Spleen (tissue), 13 donors: ENCODE measurements at places on chromosomes 1 and 21. TPM values are rescaled to one million over a fixed set of nuclear protein-coding genes. Genes with fewer than 3 reads are reported as not detected.

DNA sequence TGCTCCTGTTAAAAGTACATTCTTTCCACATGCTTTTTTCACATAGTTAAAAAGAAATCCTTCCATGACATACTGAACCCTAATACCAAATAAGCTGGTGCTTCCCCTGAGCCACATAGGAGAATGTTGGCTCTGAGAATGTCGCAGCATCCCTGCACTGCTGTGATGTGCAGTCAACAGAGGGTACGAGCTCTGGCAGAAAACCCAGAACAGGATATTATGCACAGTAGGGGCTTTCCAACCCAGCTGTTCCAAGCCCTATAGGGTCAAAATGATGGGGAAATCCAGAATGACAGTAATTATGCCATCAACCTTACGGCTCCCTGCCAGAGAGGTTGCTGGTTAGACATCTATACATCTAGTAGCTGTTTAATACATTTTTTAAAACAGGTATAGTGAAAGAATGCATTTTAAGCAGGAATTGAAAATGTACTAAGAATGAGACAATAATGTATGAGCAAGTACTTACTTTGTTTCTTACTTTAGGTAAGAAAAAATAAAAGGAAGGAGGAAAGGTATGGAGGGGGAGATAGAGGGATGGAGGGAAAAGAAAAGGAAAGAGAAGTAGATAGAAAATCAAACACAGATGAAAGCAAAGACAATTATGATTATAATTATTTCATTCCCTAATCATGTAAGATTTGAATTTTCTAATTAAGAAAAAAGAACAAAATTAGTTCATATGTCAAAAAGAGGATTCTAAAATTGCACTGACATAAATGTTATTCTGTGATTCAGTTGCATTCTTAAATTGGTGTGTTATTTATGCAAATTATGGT lies 126.0 kb downstream of the NR5A2 start:
- DNase-seq: no peak

The FNDC5 gene
- 0.30 TPM for polyA plus RNA-seq

GRCh38 chr21:14716761-14717396 lies 170.8 kb upstream of the SAMSN1 start:
- DNase-seq: no peak

The CYB561D1 gene
- polyA plus RNA-seq: 4.5 TPM

The OR6N1 gene
- polyA plus RNA-seq: not detected

DNA sequence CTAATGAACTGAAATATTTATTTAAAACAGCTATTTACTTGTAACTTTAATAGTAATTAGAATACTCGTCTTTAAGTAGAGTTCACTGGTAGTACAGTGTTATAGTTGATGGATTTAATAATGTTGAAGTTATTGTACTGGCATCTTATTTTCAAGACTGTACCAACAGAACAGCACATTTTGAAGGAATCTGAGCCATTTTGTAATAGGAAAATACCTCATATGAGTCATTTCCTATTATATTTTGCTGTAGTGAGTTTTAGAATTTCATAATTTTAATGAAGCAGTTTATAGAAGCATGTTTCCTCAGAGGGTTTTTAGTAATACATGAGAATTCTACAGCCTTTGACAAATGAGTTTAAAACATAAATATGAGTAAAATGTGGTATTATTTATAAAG lies 258.3 kb downstream of the OLFM3 start:
- no peak for DNase-seq

DNA sequence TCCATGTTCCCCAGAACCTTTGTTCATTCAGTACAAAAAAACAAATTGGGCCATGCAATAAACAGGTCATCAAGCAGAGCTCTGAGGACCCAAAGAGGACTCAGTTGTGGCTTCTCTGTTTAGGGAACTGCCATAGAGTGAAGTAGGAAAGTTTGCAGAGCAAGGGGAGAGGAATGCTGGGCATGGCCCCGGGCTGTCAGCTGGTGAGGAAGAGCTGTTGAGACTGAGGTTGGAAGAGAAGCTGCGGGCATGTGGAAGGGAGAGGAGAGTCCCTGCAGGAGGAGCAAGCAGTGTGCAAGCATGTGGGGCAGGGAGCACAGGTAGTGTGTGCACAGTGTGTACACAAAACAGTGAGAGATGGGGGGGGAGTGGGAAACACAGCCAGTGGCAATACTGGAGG lies 71.8 kb downstream of the NTPCR start:
- DNase-seq: no peak

- DNase-seq: no peak
Measured at GRCh38 chr1:160161965-160162705, 10.7 kb downstream of the ATP1A4 start.

DNA sequence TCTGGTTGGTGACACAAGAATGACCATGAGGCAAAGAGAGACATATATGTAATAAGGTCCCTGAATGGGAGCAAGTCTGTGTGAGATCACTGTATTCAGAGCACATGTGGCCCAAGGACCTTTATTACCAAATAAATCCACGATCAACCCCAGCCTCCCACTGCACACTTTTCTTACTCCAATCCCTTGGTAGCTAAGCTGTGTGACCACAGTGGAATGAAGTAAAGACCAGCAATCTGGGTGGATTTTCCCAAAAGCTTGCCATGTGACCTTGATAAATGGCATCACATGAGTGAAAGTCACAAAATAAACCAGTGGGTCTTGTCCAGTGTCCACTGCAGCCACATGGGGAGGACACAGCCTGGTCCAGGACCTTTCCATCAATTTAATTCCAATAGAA lies 36.7 kb upstream of the TLR5 start:
- DNase-seq: no peak

- DNase-seq: no peak
Measured at GRCh38 chr1:203133970-203134725, 6.6 kb downstream of the ADORA1 start.

- DNase-seq: no peak
Measured at GRCh38 chr1:73635021-73635420, 563.0 kb downstream of the LRRIQ3 start.

- DNase-seq: no peak
Measured at GRCh38 chr1:76267631-76268030, 193.1 kb downstream of the ST6GALNAC3 start.

DNA sequence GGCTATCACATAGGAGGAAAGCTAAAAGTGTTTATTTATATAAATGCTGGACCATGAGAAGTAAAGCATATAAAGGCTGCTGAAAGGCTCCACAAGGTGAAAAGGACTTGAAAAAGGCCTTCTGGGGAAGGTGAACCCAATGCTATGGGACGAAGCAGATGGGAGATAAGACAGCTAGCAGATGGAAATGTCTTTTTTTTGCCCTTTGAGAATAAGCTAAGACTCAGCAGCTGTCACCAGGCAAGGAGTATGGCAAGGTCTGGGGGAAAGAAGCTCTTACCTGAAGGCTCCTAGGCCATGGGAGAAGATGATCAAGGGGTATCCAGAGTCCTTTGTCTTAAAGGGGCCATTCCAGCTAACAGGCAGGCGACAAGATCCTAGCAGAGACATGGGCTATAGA lies 9.9 kb downstream of the PAFAH2 start:
- no peak for DNase-seq

DNA sequence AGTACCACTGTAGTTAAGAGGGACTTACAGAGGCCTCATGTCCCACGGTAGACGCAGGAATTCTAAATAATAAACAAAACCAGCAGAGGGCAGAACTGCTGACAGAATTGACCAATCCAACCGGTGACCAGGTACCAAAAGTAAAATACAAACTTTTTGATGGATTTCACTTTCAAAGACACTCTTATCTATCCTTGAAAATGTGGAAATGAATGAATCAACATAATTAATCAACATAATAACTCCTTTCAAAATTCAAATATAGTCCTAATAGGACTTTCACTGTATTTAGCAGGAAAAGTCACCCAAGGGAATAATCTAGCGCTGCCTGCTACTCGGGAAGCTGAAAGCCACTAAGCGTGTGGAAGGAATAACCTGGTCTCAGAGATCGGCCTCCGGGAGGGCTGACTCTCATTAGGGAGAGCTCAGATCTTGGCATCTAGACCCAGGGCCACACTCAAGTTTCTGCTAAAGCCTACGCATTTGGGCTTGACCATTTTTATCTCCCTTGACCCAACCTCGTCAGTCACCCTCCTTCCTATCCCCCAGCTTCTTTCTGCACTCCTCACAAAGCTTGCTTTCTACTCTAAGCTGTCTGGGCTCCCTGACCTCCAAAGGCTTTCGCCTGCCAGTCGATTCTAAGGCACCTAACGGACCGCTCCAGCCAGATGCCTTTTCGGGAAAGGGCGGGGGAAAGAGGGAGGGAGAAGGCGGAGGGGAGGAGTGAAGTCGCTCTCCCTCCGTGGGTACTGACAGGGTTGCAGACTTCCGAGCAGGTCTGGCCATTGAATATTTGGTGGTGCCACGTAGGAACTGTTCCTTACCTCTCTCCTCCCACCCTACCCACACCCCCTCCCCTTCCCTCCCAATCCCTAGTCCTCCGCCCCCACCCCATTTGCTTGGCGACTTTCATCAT lies 1.6 kb downstream of the COL11A1 start:
- DNase-seq: no peak

DNA sequence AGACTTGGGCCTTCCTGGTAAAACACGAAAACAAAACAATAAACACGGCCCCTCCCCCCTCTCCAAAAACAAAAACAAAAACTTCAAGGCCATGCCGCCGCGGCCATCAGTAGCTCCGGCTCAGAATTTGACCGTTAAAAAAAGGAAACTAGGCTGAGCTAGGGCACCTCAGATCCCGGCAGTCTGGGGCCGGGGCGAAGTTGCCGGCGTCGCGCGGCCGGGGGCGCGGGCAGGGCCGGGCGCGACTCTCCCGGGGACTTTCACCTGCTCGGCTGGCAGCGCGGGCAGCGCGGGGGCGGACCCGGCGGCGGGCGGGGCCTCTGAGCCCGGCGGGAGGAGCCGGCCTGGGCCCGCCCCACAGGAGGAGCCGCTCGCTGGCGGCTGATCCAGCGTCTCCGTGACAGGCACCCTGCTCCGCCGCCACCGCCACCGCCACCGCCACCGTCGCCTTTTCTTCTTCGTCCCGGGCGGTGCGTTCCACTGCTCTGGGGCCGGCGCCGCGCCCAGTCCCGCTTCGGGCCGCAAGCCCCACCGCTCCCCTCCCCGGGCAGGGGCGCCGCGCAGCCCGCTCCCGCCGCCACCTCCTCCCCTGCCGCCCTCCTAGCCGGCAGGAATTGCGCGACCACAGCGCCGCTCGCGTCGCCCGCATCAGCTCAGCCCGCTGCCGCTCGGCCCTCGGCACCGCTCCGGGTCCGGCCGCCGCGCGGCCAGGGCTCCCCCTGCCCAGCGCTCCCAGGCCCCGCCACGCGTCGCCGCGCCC lies at the start of gene NOS1AP:
TSS of gene NOS1AP (plus strand) at position 358 of the 760 bp plus-strand sequence. CDS start 487 bp downstream, outside the sequence.
- peak; percentile 96 for DNase-seq

GRCh38 chr1:109996476-109996875 lies 11.9 kb downstream of the AHCYL1 start:
- DNase-seq: no peak

GRCh38 chr1:62689524-62689923 lies 1.3 kb upstream of the DOCK7 start:
- no peak for DNase-seq

DNA sequence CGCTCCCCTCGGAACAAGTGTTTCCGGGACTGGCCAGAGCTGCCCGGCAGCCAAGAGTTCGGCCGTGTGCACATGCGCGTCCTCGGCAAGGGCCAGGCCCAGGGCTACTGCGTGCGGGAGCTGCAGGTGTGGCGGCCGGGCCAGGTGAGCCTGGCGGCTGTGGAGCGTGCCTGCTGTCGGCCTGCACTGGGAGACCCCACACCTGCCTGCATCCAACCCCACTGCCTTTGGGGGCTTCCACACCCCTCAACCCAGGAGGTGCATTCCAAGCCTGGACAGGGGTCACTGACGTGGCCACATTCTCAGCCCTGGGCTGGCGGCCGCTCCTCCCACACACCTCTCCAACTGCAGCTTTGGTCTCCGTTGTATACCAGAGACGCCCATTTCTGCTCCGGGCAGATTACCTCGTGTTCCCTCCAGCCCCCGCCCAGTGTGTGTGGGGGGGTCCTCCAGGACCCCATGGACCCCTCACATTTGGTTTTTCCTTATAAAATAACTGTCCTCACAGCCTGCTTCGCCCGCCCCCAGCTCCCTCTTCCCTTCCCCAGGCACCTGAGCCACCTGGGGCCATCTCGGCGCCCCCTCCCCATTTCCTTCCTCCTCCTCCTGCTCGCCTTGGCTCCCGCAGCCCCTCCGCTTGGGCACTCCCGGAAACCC lies 6.1 kb downstream of the RNF223 start:
- DNase-seq: no peak

DNA sequence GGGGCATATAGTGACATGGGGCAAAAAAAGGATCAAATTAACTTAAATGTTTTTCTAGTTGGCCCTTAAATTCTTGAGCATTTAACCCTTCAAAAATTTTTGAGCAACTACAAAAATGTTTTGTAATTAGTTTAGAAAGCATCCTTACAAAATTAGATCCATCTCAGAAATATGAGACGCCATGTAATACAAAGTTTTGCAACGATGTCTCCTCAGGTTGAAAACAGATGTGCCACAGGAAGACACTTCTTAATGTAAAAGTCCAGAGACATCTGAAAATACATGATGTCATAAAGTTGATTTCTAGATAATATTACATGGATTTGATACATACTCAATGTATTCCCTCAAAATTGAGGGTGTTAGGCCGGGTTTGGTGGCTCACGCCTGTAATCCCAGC lies 37.5 kb downstream of the CD46 start:
- DNase-seq: no peak

DNA sequence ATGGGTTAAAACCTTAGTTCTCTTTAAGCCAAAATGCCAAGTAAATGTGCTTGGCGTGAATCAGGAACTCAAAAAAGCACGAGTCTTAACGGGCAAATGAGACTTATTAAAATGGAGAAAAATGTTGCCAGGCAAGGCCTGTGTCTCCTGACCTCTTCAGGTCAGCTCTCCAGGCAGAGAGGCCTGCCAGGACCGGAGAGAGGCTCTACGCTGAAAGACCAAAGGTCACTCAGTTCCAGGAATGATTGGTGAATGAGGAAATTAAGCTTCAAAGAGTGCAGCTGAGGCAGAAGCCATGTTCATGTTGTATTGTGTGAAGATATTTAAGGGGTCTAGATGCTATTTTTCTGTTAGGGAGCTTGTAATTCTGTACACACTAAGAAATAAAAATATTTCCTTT lies 66.6 kb downstream of the SPAG17 start:
- DNase-seq: no peak

The PRDM16 gene
- polyA plus RNA-seq: 0.99 TPM

The H3-3A gene
- 864 TPM for polyA plus RNA-seq

DNA sequence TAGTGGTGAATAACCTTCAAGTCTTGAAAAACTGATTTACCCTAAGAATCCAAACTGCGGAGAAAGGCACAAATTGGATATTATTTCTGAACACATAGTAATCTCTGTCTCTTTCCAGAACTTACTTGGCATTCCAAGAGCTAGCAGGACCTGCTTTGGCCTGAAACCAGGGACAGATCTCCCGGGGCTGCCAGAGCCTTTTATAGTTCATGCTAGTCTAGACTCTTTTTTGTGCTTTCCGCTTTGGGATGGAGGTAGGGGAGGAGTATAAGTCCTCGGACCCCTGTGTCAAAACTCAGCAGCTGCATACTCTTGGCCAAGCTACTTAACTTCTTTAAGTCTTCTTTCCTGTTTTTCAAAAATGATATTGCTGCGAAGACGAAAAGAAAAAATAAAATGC lies 3.8 kb upstream of the RYR2 start:
- no peak for DNase-seq
